Fibroblast of skin of right biceps (primary cell): ENCODE measurements at places on chromosomes 7 and 10.

GRCh38 chr10:91296471-91296870, 76.0 kb downstream of the PCGF5 start:
- peak; percentile 44 for DNase-seq

GRCh38 chr10:122567056-122567660, 6.6 kb downstream of the DMBT1 start:
- no peak for DNase-seq

DNA sequence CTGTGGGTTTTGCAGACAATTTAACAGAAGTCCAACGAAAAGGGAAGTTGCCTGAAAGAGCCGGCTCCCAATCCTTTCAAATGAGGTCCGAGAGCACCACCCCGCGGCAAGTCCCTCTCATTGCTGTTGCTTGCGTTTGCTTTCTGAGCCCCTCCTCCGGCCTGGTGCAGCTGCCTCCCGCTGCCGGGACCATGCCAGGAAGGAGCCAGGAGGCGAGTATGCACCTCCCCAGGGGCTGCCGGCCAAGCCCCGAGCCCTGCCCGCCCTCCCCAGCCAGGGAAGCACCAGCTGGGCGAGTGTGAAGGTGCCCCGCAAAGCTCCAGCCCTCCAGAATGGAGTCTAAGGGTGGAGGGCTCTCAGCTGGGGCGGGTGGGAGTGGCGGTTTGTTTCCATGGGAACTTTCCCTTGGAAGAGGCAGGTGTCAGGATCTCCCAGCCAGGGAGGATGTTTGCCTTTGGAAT, 25.8 kb upstream of the PPP2R2D start:
- DNase-seq, result peak; percentile 65

GRCh38 chr7:39672176-39672575, 48.8 kb downstream of the RALA start:
- peak; percentile 33 for DNase-seq

GRCh38 chr10:125061557-125062226, 98.7 kb downstream of the CTBP2 start:
- DNase-seq, result no peak

- no peak for DNase-seq
Observed at GRCh38 chr7:151397026-151397425, 12.8 kb downstream of the WDR86 start.

GRCh38 chr7:100483722-100484672, at the start of gene NYAP1:
Gene NYAP1 (plus strand): TSS chr7:100483927. CDS start chr7:100485312, 1,385 bp downstream.
- DNase-seq, result peak; percentile 67

- no peak for DNase-seq
Observed at GRCh38 chr10:12995425-12995861, 6.1 kb downstream of the CCDC3 start.
